ENCODE measurements at places on chromosomes 13 and 19.

- DNase-seq = no peak
Measured at GRCh38 chr13:110698689-110699088, 7.2 kb downstream of the CARS2 start.

DNA sequence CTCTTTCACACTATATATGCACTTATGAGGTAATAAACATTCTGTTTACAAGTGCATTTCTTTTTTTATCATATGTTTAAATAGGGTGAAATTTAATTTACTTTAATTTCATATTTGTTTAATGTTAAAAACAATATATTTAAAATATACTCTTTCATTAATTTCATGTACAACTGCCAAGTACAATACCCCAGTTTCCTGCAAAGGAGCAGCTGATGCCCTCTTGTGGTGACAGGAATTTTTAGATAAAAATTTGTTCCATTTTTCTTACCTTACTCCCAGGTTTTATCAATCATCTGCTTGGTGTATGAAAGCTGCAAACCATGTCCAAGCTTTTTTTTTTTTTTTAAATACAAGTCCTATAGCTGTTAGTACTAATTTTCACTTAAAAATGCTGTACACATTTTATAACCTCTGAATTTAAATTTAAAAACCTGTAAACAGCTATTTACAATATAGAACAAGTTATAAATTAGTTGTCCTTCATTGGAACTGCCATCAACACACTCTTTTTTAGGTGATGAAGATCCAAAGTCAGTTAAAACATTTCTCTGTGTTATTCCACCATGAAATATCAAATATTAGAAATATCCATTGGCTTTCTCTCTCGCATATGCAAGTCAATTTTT lies 4.9 kb downstream of the PCDH20 start:
- no peak for DNase-seq

DNA sequence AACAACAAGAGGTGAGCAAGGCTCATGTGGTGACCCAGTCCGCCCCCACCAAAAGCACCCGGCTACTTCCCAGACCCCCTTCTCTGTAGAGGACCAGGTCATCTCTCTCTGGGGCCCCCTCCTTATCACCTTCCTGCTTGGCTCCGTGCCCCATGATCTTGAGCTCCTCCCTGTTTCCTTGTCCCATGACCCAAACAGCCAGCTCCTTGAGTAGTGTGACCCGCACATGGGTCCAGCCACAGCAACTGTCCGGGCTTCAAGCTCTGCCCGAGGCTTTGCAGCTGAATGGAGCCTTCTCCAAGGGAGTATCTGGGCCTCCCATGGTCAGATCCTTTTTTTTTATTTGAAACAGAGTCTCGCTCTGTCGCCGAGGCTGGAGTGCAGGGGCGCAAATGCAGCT lies 61.8 kb downstream of the MYO9B start:
- DNase-seq = no peak

- no peak for DNase-seq
Measured at GRCh38 chr13:46620471-46620870, 67.5 kb downstream of the LRCH1 start.

DNA sequence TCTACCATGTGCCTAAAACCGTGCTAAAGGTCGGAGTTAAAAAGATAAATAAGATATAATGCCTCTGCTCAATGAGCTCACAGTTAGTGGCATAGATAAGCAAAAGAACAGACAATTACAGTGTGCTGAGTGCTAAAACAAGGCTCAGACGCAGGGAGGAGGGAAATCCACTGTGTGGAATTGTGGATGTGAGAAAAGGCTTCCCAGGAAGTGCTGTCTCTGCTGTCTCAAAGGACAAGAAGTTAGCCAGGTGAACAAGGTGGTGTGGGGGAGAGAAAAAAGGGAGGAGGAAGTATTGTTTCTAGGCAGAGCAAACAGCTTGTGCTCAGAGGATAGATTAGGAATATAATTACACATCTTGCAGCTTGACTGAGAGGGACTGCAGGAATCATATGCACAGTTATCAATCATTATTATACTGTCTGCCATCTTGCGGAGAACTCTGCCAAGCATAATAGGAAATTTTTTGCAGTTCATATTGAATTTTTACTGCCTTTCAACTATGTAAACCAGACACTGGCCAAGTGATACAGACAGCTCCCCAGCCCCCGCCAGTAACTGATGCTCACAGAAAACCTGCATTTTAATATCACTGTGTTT lies 9.3 kb downstream of the C13orf42 start:
- DNase-seq = no peak

DNA sequence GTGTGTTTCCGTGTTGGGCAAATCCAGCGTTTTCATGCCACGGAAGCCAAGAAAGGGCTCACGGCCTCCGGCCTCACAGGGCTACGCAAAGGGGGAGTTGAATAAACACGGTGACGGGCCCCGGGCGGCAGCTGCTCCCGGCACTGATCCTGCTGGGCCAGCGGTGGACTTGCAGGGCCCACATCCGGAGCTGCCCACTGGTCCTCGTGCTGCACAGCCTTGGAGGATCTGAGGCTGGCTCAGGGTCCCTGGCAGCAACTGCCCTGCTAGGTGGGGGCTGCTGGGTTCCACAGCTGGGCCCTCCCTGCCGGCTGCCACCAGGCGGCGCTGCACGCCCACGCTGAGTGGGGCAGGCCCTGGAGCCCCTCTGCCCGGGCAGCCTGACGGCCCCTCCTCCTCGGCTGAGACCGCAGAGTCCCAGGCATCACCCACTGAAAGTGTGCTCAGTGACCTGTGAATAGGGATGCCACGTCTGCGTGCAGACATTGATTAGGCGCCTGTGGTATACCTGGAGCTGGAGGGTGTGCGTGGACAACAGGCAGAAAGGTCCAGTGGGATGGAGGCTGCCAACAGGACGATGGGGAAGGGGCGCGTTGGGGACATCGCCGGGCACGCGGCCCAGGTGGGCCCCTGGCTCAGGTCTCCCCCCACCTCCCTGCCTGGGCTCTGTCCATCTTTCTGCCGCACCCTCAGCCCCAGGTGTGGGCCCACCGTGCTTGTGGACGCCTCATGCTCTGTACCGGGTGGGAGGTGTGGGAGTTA lies 5.3 kb upstream of the HCN2 start:
- DNase-seq = peak; percentile 26

DNA sequence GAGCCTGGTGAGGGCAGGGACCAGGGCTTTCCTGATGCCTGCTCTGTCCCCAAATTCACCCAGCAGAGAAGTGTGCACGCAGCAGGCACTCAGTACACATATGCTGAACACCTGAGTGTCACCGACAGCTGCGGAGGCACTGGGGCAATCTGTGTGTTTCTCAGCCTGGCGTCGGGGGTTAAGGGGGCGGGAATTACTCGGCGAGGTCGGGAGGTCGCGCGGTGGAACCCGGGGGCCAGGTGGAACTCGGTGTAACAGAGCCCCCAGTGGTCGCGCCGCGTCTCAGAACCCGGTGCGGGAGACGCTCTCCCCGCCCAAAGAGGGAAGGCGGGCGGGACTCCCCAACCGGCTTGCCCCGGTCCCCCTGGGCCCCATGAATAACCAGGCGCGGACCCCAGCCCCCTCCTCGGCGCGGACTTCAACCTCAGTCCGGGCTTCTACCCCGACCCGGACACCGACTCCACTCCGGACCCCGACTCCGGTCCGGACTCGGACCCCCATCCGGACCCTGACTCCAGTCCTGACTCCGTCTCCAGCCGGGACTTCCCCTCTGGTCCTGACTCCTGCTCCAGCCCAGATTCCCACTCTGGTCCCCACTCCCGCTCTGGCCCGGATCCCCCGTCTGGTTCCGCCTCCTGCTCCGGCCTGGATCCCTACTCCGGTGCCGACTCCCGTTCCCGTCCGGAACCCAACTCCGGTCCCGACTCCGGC lies at the start of gene SELENOV:
Gene SELENOV, plus strand, starts transcription at position 300 of the 711 bp plus-strand sequence. Its CDS starts 74 bp downstream, at position 374.
- no peak for DNase-seq

- DNase-seq = no peak
Measured at GRCh38 chr13:74921326-74921725, 560.6 kb downstream of the TBC1D4 start.

DNA sequence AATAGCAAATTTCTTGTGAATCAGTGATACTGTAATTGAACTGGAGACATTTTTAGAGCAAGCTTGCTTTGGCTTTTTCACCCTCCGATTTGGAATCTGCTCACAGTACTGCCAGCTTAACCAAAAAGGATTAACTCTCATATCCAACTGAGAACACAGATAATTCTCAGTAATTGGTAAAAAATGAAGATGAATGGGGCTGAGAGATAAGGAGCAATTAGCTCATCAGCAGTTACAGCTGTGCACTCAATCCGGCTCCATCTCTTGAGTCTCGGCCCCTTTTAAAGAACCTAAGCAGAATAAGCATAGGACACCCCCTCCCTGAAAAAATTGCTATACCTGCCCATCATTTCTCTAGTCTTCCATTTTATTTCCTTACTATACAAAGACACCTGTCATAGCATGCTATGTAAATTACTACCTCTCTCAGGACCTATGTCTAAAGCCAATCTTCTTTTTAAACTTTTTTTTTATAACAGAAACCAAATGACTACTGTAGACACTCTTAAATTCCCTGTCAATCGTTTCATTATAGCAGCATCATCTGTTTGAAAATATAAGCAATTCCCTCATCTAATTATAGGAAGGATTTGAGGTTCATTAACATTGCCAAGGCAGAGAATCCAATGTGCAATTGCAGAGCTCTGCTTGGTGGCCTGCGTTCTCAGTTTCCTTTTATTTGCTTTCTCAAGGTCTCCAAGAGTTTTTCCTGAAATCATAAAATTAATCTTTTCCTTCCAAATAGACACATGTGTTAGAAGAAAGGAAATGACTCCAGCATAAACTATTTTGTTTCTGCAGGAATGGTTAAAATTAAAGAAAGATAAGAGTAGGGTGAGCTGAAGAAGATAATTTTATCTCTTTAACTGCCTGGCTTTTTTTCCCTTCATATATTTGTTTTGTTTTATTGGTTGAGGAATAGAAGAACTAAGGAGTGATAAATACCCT lies 242.1 kb downstream of the DACH1 start:
- DNase-seq = no peak

DNA sequence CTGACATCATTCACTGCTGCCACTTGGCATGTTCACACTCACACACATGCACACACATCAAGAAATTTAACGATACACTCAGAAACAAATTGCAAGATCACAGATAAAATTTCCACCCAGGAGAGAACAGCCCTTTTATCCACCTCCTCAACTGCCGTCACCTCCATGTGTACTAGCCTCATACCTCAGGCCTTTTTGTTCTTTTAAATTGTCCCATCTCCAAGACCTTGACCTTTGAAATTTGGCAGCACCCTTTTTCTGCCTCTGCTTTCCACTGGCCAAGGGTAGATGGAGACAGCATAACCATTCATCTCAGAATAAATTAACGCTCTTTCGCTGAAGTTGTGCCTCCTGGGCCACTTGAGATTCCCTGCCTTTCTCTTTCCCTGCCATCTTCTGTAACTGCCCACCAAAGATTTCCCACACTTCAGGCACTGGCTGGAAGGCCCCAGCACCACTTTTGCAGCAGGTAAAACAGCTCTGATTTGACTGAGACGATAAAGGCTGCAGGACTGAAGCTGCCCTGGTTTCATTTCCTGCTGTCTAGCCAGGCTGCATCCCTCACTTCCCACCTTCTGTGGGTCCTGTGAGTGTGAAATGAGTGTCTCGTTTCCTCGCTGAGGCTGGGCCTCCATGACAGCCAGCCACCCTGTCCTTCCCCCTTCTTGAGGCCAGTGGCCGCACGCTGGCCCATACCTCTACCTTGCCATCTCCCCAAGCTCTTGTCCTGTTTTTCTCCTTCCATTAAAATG lies 39.3 kb downstream of the MBNL2 start:
- DNase-seq = no peak

GRCh38 chr13:109723046-109723445 lies 63.3 kb downstream of the IRS2 start:
- no peak for DNase-seq

GRCh38 chr13:35478271-35479037 lies 2.0 kb upstream of the MAB21L1 start:
- no peak for DNase-seq

- no peak for DNase-seq
Measured at GRCh38 chr13:47859165-47859564, 141.9 kb downstream of the SUCLA2 start.

DNA sequence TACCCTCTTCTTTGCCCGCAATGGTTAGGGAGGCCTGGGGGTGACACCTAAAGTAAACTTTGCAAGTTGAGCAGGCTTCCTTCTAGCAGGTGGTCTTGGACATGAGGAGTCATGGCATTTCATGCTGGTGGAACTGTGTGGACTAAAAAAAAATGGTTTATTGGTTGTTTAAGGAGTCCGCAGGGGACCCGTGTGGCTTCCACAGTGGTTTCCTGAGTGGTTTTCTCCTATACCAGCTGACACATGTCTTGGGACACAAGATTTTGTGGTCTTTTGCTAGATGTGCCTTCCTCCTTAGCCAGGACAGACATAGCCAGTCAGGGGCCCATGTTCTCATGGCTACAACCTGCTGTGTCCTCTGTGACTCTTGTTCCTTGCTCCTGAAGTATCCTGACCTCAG lies 1.5 kb downstream of the ZNF543 start:
- DNase-seq = no peak

- DNase-seq = no peak
Measured at GRCh38 chr13:39779337-39780265, 124.1 kb downstream of the COG6 start.

DNA sequence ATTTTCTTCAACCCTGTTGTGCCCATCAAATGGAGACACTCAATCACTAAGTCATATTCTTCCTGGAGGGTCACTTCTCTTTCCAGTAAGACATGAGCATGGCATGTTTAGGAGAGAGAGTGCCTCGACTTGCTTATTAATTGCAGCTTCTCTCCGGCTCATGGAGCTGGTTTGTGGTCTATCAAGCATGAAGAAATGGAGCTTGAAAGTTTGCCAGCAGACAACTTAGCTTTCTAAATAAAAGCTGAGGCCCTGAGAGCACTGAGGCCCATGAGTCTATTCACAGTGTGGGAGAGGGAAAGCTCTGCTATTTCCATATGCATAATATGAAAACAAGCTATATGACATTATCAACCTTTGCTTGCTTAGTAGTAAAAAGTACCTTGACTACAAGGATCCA lies 378.5 kb downstream of the FGF9 start:
- DNase-seq = no peak

DNA sequence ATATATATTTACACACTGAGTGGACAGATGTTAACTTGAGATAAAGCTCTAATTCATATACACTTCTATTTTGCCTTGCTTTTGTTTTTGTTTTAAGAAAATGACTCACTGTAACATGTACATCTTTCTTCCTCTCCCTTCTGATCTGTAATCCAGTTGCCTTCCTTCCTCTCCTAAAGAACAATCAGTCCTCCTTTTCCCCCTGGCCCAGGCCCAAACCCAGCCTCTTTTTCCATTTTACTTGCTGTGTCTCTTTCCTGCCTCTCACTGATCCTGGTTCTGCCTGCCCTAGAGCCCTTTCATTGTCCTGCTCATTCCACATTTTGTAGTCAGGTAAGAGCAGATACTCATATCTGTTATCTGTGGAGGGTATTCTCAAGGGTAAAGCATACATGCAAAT lies 50.8 kb downstream of the ZAR1L start:
- DNase-seq = no peak

- DNase-seq = no peak
Measured at GRCh38 chr13:53382008-53382407, 353.4 kb downstream of the OLFM4 start.

DNA sequence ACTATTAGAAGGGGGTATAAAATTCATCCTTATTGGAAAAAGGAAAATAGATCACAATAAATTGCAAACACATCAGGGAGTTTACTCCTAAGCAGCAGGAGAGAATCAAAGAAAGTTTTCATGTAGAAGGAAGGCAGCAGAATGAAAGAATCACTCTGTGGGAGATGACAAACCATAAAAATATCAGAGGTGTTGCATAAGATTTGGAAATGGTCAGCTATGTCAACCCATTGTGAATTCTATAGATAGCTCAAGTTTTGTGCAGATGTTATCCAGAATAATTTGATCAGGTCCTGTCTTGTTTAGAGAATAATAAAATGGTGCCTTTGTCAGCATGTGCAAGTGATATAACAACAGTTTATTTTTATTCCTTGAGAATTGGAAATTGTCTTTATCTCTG lies 622.4 kb downstream of the DCT start:
- DNase-seq = no peak

Measured in nucleus accumbens (tissue), 56 donors.